PC-3 (cell line): ENCODE measurements at places on chromosomes 4 and X. TPM values are rescaled to one million over a fixed set of nuclear protein-coding genes. Genes with fewer than 3 reads are reported as not detected.
A peak's percentile ranks its signal among the peaks of the same experiment; 100 is the strongest.

DNA sequence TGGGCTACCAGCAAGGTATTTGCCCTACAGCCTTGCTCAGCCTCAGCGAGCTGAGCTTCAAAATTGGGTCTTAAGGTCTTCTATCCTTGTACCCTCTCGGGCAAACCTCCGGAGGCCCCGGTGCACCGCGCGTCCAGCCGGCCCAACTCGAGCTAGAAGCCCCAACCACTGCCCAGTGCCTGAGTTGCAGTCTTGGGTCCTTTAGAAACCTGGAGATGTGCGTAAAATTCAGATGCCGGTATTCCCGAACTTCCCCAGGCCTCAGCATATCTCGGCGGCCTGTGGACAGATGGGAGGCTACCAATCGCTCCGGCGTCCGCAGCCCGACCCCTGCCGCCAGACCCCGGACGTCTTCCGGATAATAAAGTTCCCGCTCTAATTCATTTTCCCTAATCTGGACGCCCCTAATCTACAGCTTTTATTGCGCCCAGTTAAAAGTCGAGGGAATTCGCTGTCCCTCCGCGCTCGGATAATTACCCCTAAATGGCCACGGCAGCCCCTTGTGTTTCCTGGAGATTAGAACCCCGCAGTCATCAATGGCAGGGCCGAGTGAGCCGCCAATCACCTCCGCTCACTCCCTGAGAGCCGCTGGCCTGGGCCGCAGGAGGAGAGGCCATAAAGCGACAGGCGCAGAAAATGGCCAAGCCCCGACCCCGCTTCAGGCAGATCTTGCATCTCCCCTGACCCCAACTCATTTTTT lies 1.5 kb upstream of the MSX1 start:
- peaks cover 25% of the 10 kb centered on the region for H3K27me3 ChIP-seq
- H3K4me1 ChIP-seq: peaks cover 3% of the 10 kb centered on the region; the same call in 1 of the 2 replicates
- DNase-seq: no peak
- no peak overlapping the region for H3K27ac ChIP-seq

DNA sequence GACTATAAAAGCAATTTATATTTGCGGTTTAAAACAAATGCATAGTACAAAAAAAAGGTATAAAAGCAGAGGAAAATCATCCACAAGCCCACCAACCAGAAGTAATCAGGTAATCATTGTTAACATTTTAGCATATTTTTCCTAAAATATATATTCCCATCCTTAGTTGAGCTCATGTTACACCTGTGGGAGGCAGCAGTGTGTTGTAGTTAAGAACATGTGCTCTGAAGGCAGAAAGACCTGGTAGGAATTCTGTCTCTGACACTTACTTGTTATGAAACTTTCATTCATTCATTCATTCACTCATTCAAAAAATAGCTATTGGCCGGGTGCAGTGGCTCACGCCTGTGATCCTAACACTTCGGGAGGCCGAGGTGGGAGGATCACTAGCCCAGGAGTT lies 15.4 kb upstream of the CDKL5 start:
- H3K27ac ChIP-seq: no peak overlapping the region
- H3K4me1 ChIP-seq: peaks cover 15% of the 10 kb centered on the region; the same call in 1 of the 2 replicates
- no peak overlapping the region for H3K4me3 ChIP-seq
- no peaks in the 10 kb centered on the region for H3K27me3 ChIP-seq
- H3K36me3 ChIP-seq: no peaks in the 10 kb centered on the region
- peak; percentile 60 for DNase-seq

The RAB33B gene
- 3.6 and 4.4 TPM in 2 replicates for total RNA-seq

GRCh38 chrX:13808293-13808692 lies 8.6 kb downstream of the GPM6B start:
- no peak overlapping the region for H3K27ac ChIP-seq
- no peaks in the 10 kb centered on the region for H3K36me3 ChIP-seq
- H3K4me3 ChIP-seq: no peak overlapping the region
- DNase-seq: no peak
- peaks cover 34% of the 10 kb centered on the region for H3K27me3 ChIP-seq

- no peaks in the 10 kb centered on the region for H3K4me1 ChIP-seq
- peak; percentile 54 for DNase-seq
- H3K27me3 ChIP-seq: no peaks in the 10 kb centered on the region
- no peak overlapping the region for H3K4me3 ChIP-seq
- no peak overlapping the region for H3K27ac ChIP-seq
Measured at GRCh38 chr4:123659730-123660129, 263.1 kb downstream of the SPRY1 start.
